Left lung (tissue), 14 donors: ENCODE measurements at places on chromosomes 2 and 18. TPM values are rescaled to one million over a fixed set of nuclear protein-coding genes. Genes with fewer than 3 reads are reported as not detected.

ASTL gene
- polyA plus RNA-seq: not detected

MRO gene
- polyA plus RNA-seq: 0.26 TPM

ITGA4 gene
- polyA plus RNA-seq: 25.7 TPM

MAL gene
- polyA plus RNA-seq: 0.76 TPM

DPYSL5 gene
- polyA plus RNA-seq: 0.27 TPM

CNDP1 gene
- 0.27 TPM for polyA plus RNA-seq

OXER1 gene
- 9.9 TPM for polyA plus RNA-seq

DNA sequence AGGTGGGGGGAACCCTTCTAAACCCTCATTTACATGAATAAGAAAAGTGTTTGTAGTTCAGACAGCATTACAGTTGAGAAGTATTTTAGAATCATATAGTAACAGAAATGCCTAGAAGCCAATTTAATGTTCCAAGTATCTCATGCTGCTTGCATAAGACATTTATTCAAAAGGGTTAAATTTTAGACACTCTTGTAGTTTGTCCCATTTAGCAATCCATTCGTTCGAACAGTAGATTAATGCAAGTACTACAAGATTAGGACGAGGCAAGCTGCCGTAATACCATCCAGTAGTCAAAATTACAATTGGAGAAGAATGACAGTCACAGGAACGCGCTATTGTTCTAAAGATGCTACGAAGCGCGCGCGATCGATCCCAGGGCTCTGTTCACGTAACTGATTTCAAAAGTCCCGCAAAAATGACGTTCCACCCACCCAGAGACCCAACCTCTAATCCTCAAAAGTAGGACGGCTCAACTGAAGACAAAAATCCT, 1.2 kb downstream of the TMEM237 start:
- H3K4me3 ChIP-seq: peak overlapping the region; percentile 72
- no peaks in the 10 kb centered on the region for H3K36me3 ChIP-seq
- H3K27ac ChIP-seq: peak overlapping the region; percentile 81
- no peaks in the 10 kb centered on the region for H3K27me3 ChIP-seq
- H3K4me1 ChIP-seq: peaks cover 15% of the 10 kb centered on the region

DNA sequence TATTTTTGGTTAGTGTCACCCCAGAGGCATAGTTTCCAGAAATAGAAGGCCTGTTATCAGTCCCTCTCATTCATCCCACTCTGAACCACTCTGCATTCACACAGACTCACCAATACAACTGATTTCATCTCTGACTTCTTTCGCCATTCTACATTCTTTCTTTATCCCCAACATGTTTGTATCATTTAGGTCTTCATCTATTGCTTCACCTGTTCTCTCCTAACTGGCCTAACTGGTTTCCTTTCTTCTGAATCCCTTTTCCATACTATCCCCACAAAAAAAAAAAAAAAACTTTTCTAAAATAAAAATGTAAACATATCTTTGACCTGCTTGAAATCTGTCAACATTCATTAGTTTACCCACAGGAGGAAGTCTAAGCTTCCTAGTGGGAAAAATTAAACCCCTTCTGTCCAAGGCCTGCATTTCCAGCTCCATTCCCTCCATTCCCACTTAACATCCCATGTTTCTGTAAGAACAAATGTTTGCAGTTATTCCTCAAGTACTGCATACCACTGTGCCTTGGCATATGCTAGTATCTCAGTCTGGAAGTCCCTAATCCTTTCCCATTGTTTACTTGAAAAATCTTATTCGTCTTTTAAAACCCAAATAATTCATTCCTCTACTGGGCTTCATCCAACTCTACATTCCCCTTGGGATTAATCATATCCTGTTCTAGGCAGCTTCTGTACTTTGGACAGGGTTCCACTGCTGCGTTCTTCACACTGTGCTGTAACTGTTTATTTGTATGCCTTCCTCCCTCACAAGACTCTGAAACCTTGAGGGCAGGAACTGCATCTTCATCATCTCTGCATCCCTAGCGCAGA, 68.5 kb downstream of the FIGN start:
- no peaks in the 10 kb centered on the region for H3K4me1 ChIP-seq
- no peak for DNase-seq
- H3K27ac ChIP-seq: no peak overlapping the region

- no peaks in the 10 kb centered on the region for H3K36me3 ChIP-seq
- DNase-seq: no peak
- peak overlapping the region; percentile 46 for H3K4me3 ChIP-seq
- peaks cover 29% of the 10 kb centered on the region for H3K27me3 ChIP-seq
These were observed 783 bp downstream of the DPP4 start for GRCh38 chr2:162072976-162073887.

GRCh38 chr2:54845094-54845493, 121.6 kb downstream of the EML6 start:
- no peak overlapping the region for H3K4me3 ChIP-seq
- DNase-seq: no peak
- no peak overlapping the region for H3K27ac ChIP-seq
- no peaks in the 10 kb centered on the region for H3K36me3 ChIP-seq

- H3K27me3 ChIP-seq: no peaks in the 10 kb centered on the region
- no peaks in the 10 kb centered on the region for H3K36me3 ChIP-seq
- no peaks in the 10 kb centered on the region for H3K4me1 ChIP-seq
These were observed 141.9 kb downstream of the MGAT5 start for GRCh38 chr2:134395779-134396178.

- no peaks in the 10 kb centered on the region for H3K4me1 ChIP-seq
- DNase-seq: no peak
- H3K4me3 ChIP-seq: no peak overlapping the region
- no peaks in the 10 kb centered on the region for H3K36me3 ChIP-seq
- no peak overlapping the region for H3K27ac ChIP-seq
- no peaks in the 10 kb centered on the region for H3K27me3 ChIP-seq
These were observed 83.6 kb upstream of the ST3GAL5 start for GRCh38 chr2:85972355-85972754.

- H3K4me1 ChIP-seq: no peaks in the 10 kb centered on the region
- no peaks in the 10 kb centered on the region for H3K27me3 ChIP-seq
- no peaks in the 10 kb centered on the region for H3K36me3 ChIP-seq
- H3K4me3 ChIP-seq: no peak overlapping the region
These were observed 156.4 kb upstream of the MMADHC start for GRCh38 chr2:149743842-149744448.

GRCh38 chr2:140604096-140604495, 1526.7 kb downstream of the LRP1B start:
- H3K27ac ChIP-seq: no peak overlapping the region
- DNase-seq: no peak
- H3K4me3 ChIP-seq: no peak overlapping the region
- H3K36me3 ChIP-seq: no peaks in the 10 kb centered on the region
- H3K4me1 ChIP-seq: no peaks in the 10 kb centered on the region

GRCh38 chr2:60095202-60095815, 458.1 kb downstream of the BCL11A start:
- H3K4me1 ChIP-seq: no peaks in the 10 kb centered on the region
- no peak overlapping the region for H3K4me3 ChIP-seq
- no peaks in the 10 kb centered on the region for H3K27me3 ChIP-seq
- no peak for DNase-seq

DNA sequence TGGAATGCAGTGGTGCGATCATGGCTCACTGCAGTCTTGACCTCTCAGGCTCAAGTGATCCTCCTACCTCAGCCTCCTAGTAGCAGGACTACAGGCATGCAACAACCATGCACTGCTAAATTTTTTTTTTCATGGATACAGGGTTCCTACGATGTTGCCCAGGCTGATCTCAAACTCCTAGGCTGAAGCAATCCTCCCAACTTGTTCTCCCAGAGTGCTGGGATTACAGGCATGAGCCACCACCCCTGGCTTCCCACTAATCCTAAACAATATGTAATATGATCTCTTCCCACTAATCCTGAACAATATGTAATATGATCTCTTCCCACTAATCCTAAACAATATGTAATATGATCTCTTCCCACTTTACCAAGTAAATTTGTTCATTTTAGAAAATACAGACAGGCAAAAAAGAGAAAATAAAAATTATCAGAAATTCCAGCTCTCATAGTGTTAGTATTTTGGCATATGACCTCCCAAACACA, 33.7 kb upstream of the C18orf32 start:
- no peaks in the 10 kb centered on the region for H3K4me1 ChIP-seq
- no peak overlapping the region for H3K4me3 ChIP-seq
- H3K27me3 ChIP-seq: no peaks in the 10 kb centered on the region

DNA sequence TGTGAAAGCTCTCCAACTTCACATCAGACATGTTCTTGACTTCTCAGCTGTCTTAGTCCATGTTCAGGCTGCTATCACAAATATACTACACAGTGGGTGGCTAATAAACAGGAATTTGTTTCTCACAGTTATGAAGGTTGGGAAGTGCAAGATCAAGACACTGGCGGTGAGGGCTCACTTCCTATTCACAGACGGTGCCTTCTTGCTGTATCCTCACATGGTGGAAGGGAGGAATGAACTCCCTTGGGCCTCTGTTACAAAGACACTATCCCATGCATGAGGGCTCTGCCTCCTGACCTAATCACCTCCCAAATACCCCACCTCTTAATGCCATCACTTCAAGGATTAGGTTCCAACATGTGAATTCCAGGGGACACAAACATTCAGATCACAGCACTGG, 9.7 kb downstream of the UXS1 start:
- no peak for DNase-seq
- no peaks in the 10 kb centered on the region for H3K27me3 ChIP-seq
- no peak overlapping the region for H3K27ac ChIP-seq
- no peak overlapping the region for H3K4me3 ChIP-seq
- H3K4me1 ChIP-seq: peaks cover 29% of the 10 kb centered on the region
- no peaks in the 10 kb centered on the region for H3K36me3 ChIP-seq

DNA sequence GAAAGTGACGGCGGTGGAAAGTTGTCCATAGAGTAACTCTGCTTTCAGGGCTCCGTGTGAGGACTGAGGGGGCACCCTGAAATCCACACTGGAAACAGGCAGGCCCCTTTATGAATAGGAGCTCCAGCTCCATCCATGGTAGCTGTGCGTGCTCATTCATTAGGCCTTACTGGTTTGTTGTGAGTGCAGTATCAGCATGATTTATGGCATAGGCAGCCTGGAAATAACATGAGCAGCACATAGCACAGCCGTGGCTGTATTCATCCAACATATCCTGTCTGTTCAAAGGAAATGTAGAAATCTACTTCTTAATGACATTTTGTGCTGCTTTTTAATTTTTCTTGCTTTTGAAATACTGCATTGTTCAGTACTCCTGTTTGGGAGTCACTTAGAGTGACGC, 414.8 kb upstream of the RAB12 start:
- no peaks in the 10 kb centered on the region for H3K27me3 ChIP-seq
- no peak overlapping the region for H3K27ac ChIP-seq
- H3K4me1 ChIP-seq: no peaks in the 10 kb centered on the region
- H3K4me3 ChIP-seq: no peak overlapping the region
- no peak for DNase-seq
- H3K36me3 ChIP-seq: no peaks in the 10 kb centered on the region

DNA sequence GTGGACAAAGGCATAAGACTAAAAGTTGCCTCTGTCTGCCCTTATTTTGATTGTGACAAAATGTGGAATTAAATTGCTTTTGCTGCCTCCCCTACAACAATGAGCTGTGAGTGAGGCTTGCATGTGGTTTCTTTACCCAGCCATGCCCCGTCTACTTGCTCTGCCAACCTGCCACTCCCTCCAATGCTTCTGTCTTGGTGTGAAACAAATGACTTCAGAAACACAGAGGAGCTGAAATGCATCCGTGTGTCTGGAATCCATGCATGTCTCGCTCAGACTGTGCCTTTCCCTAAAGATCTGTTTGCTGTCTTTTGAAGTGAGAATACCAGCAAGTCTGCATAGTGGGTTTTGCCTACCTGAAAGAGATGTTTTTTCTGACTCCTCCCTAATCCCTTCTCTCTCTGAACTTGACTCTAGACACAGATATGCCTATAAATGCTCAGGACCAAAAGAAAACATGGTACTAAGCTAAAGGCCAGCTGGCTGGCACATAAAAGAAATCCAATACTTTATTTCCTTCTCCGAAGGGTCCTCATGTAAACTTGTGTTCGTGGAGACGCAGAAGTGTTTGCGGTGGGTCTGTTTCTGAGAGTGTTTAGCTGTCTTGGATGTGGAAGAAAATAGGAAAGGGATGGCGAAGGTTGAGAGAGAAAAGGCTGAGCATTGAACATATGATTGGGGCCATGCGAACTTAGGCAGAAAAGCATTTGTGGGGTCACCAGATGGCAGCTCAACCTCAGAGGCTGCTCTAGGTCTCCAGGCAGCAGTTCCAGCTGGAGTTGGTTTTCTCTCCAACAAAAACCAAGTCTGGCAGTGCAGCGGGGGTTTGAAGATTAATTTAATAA, 120.5 kb downstream of the CCBE1 start:
- H3K27me3 ChIP-seq: no peaks in the 10 kb centered on the region
- H3K36me3 ChIP-seq: no peaks in the 10 kb centered on the region
- no peak overlapping the region for H3K27ac ChIP-seq
- H3K4me3 ChIP-seq: no peak overlapping the region
- H3K4me1 ChIP-seq: no peaks in the 10 kb centered on the region
